ENCODE measurements at places on chromosomes 3 and 15.

DNA sequence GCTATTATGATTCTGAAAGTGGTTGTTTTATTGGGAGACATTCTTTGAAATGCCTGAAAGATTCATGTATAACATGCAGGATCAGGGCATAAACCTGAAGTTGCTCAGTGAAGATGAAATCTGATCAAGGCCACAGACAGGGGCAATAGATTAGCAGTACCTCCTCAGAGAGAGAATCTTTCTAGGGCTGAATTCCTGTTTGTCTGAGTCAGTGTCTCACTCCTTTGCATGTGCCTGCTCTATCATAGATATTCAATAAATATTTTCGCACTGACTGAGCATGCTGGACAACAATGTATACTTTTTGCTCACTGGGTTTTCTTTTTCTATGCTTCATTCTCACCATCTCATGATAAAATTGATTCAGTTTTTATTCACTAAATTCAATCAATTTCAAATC lies 49.8 kb upstream of the PFN2 start:
- H3K27ac ChIP-seq = no peak overlapping the region
- no peak for DNase-seq
- H3K36me3 ChIP-seq = no peaks in the 10 kb centered on the region
- H3K27me3 ChIP-seq = no peaks in the 10 kb centered on the region
- no peaks in the 10 kb centered on the region for H3K4me1 ChIP-seq
- H3K4me3 ChIP-seq = no peak overlapping the region

- no peak for DNase-seq
- peaks cover 24% of the 10 kb centered on the region for H3K36me3 ChIP-seq
- H3K27ac ChIP-seq = no peak overlapping the region
- peaks cover 6% of the 10 kb centered on the region for H3K4me1 ChIP-seq
- H3K4me3 ChIP-seq = no peak overlapping the region
Observed at GRCh38 chr3:157142315-157142714, 17.6 kb downstream of the CCNL1 start.

DNA sequence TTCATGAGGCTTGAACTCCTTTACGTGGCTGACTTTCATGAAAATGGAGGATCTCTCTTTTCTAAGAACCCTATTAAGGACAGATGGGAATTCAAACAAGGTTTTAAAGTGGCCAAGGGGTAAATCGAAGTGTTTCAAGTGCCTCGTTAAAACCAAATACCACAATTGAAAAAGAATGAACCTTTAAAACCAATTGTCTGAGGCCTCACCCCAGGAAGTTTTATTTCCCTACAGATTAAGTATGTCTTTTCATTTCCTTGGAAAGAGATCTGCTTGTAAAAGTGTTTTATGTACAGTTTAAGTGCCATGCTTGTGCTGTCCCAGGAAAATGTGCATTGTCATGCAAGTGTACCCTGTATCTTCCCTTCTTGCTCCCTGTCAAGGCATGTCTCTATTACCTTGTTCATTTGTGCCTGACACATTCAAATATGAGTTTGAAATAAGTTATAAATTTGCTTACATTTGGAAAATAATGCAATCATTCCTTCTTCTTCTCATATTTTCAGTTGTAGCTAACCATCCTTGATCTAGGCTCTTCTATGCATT lies 138.7 kb downstream of the ZPLD1 start:
- H3K4me3 ChIP-seq = no peak overlapping the region
- H3K27ac ChIP-seq = no peak overlapping the region
- H3K4me1 ChIP-seq = no peaks in the 10 kb centered on the region
- no peaks in the 10 kb centered on the region for H3K27me3 ChIP-seq
- no peaks in the 10 kb centered on the region for H3K36me3 ChIP-seq

GRCh38 chr3:164814106-164814505 lies 264.2 kb downstream of the SI start:
- H3K27ac ChIP-seq = no peak overlapping the region
- H3K27me3 ChIP-seq = no peaks in the 10 kb centered on the region
- DNase-seq = no peak
- H3K4me3 ChIP-seq = no peak overlapping the region
- H3K4me1 ChIP-seq = no peaks in the 10 kb centered on the region

DNA sequence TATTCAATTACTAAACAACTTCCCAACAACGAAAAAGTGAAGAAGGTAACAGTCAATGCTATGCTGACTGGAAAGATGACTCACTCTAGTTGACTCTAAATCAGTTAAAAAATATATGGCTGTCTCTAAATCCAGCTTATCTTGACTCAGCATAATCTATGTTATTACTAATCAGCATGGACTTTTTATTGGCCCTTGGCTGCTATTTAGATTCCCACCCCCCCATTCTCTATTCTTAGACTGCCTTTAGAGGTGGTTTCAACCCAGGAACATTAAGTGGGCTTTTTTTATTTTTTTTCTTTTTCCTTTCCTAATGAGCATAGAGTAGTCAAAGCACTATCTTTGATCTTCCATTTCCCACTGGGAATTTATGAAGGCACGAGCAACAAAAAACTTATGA lies 1.9 kb downstream of the PCOLCE2 start:
- H3K4me3 ChIP-seq = no peak overlapping the region
- H3K4me1 ChIP-seq = peaks cover 8% of the 10 kb centered on the region
- no peak overlapping the region for H3K27ac ChIP-seq

DNA sequence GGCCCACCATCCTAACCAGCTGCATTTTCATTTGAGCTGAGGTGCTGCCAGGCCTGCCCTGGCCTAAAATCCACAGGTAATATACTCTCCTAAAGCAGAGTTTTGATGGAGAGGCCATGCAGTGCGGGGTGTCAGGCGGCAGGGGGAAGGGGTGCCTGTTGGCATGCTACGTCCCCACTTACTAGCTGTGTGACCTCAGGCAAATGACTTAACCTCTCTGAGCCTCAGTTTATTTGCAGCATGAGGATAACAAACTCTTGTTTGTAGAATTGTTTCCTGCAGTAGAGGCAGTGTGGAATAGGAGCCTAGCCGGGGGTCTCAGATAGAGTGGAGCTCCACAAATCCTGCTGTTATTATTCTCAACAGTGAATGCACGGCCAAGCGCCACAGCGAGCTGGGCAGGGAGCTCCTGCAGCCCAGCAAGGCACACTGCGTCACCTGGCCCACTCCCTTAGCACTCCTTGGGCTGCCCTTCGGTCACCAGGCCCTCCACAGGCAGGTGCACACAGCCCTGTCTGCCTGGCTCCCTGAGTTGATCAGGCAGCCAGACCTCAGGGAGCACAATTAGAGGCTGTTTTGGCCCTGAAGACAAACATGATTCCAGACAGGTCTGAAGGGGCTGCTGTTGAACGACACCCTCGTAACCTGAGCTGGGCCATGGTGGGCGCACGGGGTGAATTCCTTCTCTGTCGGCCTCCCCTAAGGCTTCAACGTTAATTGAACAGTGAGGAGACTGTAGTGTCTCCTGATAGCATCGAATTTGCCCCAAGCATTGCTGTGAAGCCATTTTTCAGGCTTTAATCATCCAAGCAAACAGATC lies 248.8 kb upstream of the LYSMD4 start:
- peaks cover 5% of the 10 kb centered on the region for H3K4me1 ChIP-seq
- no peaks in the 10 kb centered on the region for H3K27me3 ChIP-seq
- no peaks in the 10 kb centered on the region for H3K36me3 ChIP-seq
- no peak for DNase-seq
- H3K4me3 ChIP-seq = no peak overlapping the region

DNA sequence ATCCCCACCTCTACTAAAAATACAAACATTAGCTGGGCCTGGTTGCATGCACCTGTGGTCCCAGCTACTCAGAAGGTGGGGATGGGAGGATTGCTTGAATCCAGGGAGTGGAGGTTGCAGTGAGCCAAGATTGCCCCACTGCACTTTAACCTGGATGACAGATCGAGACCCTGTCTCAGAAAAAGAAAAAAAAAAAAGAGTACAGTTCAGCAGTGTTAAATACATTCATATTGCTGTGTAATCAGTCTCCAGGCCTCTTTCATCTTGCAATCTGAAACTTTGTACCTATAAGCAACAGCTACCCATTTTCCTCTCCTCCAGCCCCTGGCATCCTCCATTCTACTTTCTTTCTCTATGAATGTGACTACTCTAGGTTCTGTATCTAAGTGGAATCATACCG lies 61.2 kb downstream of the LPP start:
- no peak for DNase-seq
- H3K27ac ChIP-seq = peak overlapping the region; percentile 98
- H3K4me3 ChIP-seq = peak overlapping the region; percentile 54
- peaks cover 19% of the 10 kb centered on the region for H3K36me3 ChIP-seq

GRCh38 chr3:124787476-124788195 lies 57.4 kb downstream of the UMPS start:
- H3K27me3 ChIP-seq = no peaks in the 10 kb centered on the region
- DNase-seq = no peak
- H3K4me1 ChIP-seq = peaks cover 41% of the 10 kb centered on the region
- H3K4me3 ChIP-seq = no peak overlapping the region

DNA sequence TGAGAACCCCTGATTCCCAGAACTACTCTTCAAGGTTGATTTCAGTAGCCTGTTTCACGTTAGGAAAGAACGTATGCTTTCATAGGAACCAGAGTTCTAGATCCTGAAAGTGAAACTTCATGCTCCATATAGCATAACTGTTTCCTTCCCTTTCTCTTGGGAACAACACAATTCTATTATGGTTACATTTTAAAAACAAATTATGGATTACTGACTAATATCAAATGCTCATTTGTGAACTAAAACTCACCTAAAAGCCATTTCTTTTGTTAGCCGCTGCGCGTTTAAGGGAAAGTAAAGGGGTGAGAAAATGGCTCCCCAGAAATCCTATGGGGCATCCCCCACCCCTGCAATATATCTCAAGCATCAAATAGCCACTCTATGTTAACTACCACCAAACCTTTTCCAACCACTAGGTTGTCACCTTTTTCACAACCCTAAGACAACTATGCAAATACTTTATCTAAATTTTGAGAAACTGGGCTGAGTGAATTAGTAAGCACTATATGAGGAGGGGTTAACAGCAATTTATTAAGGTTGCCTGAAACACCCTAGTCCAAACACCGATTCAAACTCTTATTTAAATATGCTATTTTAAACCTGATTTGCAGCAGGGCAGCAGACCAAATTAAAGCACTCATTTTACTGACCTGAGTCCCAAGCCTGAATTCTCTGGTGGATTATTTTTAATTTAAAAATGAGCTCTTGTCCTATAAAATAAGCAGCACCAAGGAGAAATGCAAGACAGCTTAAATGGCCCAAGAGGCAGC lies 2.4 kb downstream of the SIAH2 start:
- peaks cover 67% of the 10 kb centered on the region for H3K4me1 ChIP-seq
- DNase-seq = no peak
- H3K27ac ChIP-seq = peak overlapping the region; percentile 94
- H3K27me3 ChIP-seq = no peaks in the 10 kb centered on the region
- H3K36me3 ChIP-seq = no peaks in the 10 kb centered on the region
- peak overlapping the region; percentile 80 for H3K4me3 ChIP-seq

- H3K4me3 ChIP-seq = peak overlapping the region; percentile 93
- no peaks in the 10 kb centered on the region for H3K36me3 ChIP-seq
- DNase-seq = no peak
- H3K4me1 ChIP-seq = peaks cover 32% of the 10 kb centered on the region
- peak overlapping the region; percentile 92 for H3K27ac ChIP-seq
Observed at GRCh38 chr15:42919799-42920518, 619 bp downstream of the TTBK2 start.

- H3K4me3 ChIP-seq = no peak overlapping the region
- peaks cover 33% of the 10 kb centered on the region for H3K4me1 ChIP-seq
- peak overlapping the region; percentile 81 for H3K27ac ChIP-seq
- H3K36me3 ChIP-seq = no peaks in the 10 kb centered on the region
- no peaks in the 10 kb centered on the region for H3K27me3 ChIP-seq
Observed at GRCh38 chr3:57006179-57006657, 54.2 kb upstream of the SPATA12 start.

GRCh38 chr15:40105517-40106202 lies 3.0 kb downstream of the BMF start:
- H3K27ac ChIP-seq = peak overlapping the region; percentile 83
- H3K36me3 ChIP-seq = no peaks in the 10 kb centered on the region
- H3K4me1 ChIP-seq = peaks cover 84% of the 10 kb centered on the region

DNA sequence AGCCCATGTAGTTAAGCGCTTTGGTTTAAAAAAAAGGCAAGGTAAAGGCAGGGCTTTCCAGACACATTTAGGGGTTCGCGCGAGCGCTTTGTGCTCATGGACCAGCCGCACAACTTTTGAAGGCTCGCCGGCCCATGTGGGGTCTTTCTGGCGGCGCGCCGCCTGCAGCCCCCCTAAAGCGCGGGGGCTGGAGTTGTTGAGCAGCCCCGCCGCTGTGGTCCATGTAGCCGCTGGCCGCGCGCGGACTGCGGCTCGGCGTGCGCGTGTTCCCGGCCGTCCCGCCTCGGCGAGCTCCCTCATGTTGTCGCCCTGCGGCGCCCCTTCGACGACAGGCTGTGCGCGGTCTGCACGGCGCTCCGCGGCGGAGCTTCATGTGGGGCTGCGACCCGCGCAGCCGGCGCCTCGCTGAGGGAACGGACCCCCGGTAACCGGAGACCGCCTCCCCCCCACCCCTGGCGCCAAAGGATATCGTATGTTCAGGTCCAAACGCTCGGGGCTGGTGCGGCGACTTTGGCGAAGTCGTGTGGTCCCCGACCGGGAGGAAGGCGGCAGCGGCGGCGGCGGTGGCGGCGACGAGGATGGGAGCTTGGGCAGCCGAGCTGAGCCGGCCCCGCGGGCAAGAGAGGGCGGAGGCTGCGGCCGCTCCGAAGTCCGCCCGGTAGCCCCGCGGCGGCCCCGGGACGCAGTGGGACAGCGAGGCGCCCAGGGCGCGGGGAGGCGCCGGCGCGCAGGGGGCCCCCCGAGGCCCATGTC lies 927 bp downstream of the SMAD6 start:
- H3K36me3 ChIP-seq = no peaks in the 10 kb centered on the region
- H3K4me1 ChIP-seq = peaks cover 63% of the 10 kb centered on the region
- H3K27me3 ChIP-seq = no peaks in the 10 kb centered on the region
- peak overlapping the region; percentile 69 for H3K4me3 ChIP-seq
- peak overlapping the region; percentile 92 for H3K27ac ChIP-seq

DNA sequence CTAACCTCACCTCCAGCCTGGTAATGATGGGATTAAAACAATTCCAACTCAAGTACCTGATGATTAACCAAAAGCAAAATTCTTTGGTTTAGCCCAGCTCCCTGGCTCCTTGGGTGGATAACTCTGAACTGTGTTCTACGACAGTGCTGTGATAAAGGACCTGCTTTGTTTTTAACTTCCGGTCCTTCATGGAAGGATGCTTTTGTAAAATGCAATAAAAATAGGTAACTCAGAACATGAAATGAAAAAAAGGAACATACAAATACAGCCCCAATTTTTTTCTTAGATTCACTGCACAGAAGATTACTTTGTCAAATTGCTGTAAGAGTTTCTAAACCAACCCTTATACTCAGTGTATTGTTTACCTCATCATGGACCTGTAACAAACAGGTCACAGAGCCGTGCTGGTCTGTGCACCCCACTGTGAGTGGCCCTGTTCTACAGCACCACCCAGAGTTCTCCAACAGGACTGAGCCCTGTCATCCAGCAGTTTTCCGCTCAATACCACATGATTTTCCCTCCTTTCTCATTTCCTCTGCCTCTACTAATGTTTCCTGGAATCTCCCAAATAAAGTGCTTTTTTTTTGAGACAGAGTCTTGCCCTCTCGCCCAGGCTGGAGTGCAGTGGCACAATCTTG lies 4.9 kb upstream of the PCYT1A start:
- no peaks in the 10 kb centered on the region for H3K36me3 ChIP-seq
- no peak overlapping the region for H3K27ac ChIP-seq
- no peaks in the 10 kb centered on the region for H3K27me3 ChIP-seq
- no peak for DNase-seq
